Stimulated activated CD4-positive, alpha-beta T cell treated with anti-CD3 and anti-CD28 coated beads, Interleukin-12 subunit alpha, Interleukin-12 subunit beta, amount 100 ng/mL, for 4 hours (primary cell): ENCODE measurements at places on chromosomes 3 and 15.

DNA sequence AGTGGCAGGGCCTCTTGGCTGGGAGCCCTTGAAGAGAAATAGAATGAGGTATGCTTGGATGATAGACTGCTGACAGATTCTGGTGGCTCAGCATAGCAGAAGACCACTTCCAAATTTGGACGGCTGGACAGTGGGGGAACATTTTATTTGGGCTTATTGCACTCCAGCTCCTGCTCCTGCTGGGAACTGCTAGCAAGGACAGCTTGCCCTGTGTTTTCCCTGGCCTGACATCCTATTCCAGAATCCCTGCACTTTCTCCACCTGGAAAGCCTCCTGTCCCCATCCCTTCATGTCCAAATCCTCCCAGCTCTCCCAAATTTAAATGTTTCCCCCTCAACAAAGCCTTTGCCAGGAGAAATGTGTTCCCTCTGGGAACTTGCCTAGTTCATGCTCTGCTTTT is 9.8 kb upstream of the COLQ start:
- DNase-seq: no peak

GRCh38 chr3:78967061-78967460 is 800.7 kb downstream of the ROBO1 start:
- DNase-seq: no peak

DNA sequence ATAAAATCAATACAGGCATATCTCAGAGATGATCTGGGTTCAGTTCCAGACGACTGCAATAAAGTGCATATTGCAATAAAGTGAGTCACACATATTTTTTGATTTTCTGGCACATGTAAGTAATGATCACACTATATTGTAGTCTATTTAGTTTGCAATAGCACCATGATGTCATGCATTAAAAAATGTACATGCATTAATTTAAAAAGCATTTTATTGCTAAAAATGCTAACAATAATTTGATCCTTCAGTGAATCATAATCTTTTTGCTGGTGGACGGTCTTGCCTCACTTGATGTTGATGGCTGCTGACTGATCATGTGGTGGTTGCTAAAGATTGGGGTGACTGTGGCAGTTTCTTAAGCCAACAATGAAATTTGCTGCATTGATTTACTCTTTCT is 511.1 kb downstream of the OTOL1 start:
- no peak for DNase-seq

DNA sequence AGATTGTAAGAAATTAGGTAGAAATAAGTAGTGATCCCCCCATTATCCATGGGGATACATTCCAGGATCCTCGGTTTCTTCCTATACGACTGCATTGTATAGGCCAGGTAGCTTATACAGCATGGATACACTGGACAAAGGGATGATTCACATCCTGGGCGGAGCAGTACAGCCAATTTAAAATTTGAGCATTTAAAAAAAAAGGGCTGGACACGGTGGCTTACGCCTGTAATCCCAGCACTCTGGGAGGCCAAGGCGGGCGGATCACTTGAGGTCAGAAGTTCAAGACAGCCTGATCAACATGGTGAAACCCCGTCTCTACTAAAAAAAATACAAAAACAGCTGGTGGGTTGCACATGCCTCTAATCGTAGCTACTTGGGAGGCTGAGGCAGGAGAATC is 976 bp upstream of the ARGFX start:
- DNase-seq: no peak

- no peak for DNase-seq
These were observed 29.5 kb downstream of the EFCC1 start for GRCh38 chr3:129030611-129031010.

GRCh38 chr3:19487386-19487785 is 339.1 kb downstream of the KCNH8 start:
- no peak for DNase-seq

DNA sequence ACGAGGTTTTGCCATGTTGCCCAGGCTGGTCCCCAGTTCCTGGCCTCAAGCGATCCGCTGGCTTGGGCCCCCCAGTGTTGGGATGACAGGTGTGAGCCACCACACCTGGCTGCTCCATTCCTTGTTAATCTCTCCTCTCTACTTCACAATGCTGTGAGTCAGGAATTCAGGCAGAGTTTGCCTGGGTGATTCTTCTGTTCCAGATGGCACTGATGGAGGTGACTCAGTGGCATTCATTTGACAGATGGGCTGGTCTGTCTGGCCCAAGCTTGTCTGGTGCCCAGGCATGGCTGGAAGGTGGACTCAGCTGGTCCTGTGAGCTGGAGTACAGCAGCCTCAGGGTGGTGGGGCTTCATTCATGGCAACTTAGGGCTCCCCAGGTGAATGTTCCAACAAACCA is 43.2 kb downstream of the SLC6A20 start:
- DNase-seq: no peak

DNA sequence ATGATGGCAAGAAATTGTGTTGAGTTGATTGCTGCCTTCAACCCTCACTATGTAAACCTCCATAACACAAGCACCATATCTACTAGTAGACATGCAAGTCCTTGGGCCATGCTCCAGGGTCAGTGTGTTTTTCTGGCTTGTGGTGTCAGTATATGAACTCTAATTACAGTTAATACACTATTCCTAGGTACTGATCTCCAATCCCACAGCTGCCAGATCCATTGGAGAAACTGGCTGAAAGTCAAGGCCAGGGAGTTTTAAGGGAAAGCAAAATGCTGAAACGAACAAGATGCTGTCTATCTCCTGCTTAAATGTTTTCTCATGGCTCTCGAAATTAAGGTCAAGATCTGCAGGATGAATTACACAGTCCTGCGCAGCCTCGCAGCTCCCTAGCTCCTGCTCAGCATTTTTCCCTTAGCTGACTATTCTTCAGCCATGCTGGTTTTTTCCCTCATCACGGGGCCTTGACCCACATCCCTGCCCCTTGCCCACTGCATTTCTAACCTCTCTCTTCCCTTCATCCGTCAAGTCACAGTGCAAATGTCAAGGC is 425.0 kb upstream of the ADAMTS9 start:
- no peak for DNase-seq

DNA sequence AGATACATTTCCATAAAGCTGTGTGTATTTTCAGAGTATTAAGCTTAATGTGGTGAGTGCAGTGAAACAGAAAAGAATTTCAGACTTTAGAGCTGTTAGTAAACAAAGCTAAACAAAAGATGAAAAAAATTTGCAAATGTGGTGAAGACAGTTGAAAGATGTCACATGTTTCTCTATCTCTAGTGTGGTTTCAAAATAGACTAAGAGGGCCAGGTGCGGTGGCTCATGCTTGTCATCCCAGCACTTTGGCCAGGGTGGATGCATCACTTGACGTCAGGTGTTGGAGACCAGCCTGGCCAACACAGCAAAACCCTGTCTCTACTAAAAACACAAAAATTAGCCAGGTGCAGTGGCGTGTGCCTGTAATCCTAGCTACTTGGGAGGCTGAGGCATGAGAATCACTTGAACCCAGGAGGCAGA is 466.0 kb upstream of the NR2F2 start:
- DNase-seq: no peak

GRCh38 chr3:12356175-12356574 is 67.3 kb downstream of the PPARG start:
- DNase-seq: no peak

- DNase-seq: no peak
These were observed 10.6 kb upstream of the PCSK6 start for GRCh38 chr15:101499863-101500713.

DNA sequence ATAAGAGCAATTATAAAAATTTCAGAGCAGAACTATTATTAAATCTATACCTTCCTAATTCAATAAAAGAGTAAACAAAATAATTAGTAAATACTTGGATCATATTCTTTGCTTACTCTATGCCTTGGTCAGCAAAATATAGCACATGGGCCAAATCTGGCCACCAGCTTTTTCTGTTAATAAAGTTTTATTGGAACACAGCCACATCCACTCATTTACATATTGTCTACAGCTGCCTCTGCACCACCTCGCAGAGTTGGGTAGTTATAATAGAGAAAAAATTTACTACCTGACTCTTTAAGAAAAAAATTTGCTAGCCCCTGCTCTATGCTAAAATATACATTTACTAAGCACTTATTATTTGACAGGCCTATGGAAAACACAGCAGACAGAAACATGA is 32.2 kb upstream of the GANC start:
- DNase-seq: no peak

DNA sequence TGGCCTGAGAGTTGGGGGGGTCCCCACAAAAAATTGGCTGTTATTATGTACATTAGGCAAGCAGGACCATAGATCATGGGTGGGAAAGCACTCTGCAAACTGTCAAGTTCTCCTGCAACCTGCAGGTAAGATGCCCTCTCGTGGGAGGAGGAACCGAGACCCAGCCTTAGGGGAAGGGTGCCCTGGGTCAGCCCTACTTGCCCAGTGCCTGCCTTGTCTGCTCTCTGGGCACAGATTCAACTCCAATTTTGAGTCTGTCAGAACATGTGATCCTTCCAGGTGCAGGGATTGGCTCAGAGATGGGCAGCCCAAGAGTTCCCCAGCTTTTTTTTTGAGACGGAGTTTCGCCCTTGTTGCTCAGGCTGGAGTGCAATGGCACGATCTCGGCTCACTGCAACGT is 99.2 kb downstream of the PLXNA1 start:
- DNase-seq: no peak
